ENCODE measurements at places on chromosomes 11 and 22. TPM values are rescaled to one million over a fixed set of nuclear protein-coding genes. Genes with fewer than 3 reads are reported as not detected.
A peak's percentile ranks its signal among the peaks of the same experiment; 100 is the strongest.

The FZD4 gene
- 21.5 TPM for polyA plus RNA-seq

DNA sequence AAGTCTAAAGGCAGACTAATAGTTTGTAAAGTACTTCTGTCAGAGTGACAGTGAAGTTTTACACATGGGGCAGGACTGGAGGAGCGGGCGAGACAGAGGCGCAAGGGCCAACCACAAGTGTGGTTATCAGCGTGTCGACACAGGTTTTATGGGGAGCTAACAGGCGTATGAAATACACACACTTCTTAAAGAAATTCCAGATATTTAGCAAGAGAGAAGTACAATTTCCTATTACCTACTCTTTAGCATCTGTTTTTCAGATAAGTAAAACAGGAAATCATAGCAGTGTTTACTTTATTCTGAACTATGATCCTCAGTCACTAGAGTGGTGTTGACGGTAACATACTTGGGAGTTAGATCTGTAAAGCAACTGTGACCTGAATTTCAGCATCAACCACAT is 22.5 kb downstream of the VSIG10L2 start:
- DNase-seq: peak; percentile 79

DNA sequence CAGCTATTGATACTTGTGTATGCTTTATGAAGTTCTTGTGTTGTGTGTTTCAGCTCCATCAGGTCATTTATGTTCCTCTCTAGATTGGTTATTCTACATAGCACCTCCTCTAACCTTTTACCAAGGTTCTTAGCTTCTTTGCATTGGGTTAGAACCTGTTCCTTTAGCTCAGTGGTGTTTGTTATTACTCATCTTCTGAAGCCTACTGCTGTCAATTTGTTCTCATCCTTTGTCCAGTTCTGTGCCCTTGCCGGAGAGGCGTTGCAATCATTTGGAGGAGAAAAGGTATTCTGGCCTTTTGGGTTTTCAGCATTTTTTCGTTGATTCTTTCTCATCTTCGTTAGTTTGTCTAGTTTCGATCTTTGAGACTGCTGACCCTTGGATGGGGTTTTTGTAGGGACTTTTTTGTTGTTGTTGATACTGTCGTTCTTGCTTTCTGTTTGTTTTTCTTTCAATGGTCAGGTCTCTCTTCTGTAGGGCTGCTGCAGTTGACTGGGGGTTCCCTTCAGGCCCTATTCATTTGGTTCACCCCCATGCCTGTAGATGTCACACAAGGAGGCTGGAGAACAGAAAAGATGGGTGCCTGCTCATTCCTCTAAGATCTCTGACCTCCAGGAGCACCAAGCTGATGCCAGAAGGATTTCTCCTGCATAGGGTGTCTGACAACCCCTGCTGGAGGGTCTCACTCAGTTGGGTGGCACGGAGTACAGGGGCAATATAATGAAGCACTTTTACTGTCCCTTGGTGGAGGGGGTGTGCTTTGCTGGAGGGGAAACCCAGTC is 35.9 kb upstream of the MUC15 start:
- no peak for DNase-seq

- DNase-seq: no peak
These were observed 91.2 kb downstream of the DSCAML1 start for GRCh38 chr11:117705866-117706265.

Measured in right lung (tissue), 10 donors.